ENCODE measurements at places on chromosomes 12 and 14.

DNA sequence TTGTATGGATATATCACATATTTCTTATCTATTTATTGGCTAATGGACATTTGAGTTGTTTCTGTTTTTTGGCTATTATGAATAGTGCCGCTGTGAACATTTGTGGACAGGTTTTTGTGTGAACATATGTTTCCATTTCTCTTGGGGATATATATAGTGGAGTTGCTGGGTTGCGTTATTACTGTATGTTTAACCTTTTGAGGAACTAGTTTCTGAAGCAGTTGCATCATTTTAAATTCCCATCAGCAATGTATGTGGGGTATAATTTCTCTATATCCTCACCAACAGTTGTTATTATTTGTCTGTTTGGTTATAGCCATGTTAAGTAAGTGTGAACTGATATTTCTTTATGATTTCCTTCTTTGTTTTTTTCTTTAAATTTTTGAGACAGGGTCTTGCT, 10.7 kb downstream of the TCTN2 start:
- DNase-seq, result no peak

DNA sequence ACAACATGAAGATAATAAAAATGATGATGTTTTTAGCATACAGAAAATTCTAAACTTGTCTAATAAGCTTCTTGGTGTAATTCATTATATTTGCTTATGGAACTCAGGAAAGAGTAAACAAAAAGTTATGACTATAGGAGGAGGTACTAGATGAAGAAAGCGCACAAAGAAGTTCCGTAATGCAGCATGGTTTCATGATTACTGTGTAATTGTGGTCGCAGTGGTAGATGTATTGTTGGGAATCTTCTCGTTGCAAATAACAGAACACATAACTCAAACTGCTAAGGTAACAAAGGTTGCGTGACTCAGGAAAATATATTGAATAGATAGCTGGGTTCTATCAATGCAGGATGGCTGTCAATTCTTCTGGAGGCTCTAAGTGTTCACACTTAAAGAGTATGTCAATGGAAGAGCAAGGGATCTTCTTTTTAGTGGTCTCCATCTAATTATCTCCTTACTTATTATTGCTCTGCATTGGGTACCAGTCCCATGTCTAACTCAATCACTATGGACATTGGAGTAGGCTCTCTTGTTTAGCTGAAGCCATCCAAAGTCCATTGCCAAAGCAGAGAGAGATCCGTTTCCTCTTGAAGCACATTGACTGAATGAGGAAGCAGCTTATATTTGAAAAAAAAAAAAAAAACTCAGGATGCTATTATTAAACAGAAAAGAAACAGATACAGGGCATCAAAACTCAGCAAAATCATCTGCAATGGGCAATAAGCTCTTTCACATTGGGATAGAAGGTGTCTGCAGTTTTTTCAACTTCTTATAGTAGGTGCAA, 283.4 kb upstream of the ATP2B1 start:
- DNase-seq, result no peak

- no peak for DNase-seq
Measured at GRCh38 chr14:68492381-68493151, 300.3 kb downstream of the ZFP36L1 start.

DNA sequence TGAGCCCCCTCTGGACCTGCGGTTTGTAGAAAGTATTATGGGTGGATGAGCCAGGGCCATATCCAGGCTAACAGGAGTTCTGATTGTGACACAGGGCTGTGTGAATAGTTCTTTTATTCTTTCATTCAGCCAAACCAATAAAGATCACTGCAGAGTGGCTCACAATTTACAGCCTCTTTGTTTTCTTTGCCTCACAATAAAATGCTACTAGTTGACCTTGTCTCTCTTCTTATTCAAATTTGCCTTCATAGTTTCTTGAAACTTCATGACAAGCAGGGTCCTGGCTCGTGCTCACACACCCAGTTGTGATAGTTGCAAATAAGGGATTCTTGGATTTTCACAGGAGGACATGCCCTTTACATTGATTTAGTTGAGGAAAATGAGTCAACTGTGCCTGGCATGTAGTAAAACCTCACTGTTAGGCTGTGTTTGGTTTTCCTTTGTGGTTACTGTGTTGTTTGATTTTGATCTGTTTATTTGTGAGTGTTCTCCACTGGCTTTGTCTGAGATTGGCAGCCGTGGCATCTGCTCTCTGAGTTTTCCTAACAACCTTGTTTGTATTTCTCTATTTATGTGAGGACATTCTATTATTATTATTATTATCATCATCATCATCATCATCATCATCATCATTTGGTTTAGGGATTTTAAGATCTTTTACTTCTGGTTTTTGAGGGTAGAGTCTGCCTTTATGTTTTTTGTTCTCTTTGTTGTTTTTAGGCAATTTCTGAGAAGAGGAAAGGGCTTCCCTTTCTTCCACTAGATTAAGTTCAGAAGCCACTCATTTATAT, 2.7 kb upstream of the KRT6B start:
- no peak for DNase-seq

GRCh38 chr14:63596998-63597658, 44.5 kb downstream of the WDR89 start:
- DNase-seq, result no peak

DNA sequence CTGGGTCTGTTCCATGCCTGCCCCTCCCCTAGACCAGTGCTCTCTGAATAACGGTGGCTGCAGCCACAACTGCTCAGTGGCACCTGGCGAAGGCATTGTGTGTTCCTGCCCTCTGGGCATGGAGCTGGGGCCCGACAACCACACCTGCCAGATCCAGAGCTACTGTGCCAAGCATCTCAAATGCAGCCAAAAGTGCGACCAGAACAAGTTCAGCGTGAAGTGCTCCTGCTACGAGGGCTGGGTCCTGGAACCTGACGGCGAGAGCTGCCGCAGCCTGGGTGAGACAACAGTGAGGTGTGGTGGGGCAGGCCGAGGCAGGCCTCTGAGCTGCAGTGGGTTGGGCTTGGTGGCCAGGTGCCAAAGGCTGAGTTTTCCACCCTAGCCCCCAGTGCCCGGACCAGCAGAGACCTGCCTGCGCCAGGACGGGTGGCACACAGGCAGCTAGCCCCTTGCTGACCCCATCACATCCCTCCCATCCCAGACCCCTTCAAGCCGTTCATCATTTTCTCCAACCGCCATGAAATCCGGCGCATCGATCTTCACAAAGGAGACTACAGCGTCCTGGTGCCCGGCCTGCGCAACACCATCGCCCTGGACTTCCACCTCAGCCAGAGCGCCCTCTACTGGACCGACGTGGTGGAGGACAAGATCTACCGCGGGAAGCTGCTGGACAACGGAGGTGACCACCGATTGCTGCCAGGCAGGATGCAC, 28.2 kb upstream of the LRP1-AS start:
- peak; percentile 71 for DNase-seq

DNA sequence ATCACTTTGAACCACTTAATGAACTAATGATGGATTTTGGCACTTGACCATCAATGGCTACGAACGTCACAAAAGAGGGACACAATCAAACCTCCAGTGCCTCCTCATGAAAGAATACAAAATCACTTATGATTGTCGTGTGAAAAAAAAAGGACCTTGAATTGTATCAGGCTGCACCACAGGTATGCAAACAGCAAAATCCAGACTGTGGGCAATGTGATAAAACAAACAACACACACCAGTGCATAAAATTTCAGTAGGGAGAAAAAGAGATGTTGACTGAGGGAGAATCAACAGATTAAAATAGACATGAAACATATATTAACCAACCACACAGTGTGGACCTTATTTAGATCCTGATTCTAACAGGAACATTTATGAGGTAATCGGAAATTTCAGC, 2.6 kb downstream of the TSPAN8 start:
- DNase-seq, result no peak

GRCh38 chr12:51593539-51593938, 2.5 kb downstream of the SCN8A start:
- no peak for DNase-seq

- DNase-seq, result no peak
Measured at GRCh38 chr12:110134691-110135411, 10.7 kb downstream of the IFT81 start.

GRCh38 chr14:69924201-69924600, 45.0 kb downstream of the SMOC1 start:
- no peak for DNase-seq

DNA sequence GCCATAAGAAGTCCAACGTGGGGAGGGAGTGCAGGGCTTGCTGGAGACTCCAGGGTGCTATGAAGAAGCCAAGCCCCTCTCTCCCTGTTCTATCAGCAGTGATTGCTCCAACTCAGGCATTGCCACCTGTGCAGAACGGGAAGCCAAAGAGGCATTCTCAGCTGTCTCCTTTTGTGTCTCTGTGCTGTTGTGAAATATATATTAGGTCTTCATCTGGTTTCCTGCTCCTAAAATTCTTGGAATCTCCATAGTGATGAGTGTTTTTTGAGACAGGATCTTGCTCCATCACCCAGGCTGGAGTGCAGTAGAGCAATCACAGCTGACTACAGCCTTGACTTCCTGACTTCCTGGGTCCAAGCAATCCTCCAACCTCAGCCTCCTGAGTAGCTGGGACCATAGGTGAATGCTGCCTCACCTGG, 51.2 kb upstream of the AEBP2 start:
- no peak for DNase-seq

DNA sequence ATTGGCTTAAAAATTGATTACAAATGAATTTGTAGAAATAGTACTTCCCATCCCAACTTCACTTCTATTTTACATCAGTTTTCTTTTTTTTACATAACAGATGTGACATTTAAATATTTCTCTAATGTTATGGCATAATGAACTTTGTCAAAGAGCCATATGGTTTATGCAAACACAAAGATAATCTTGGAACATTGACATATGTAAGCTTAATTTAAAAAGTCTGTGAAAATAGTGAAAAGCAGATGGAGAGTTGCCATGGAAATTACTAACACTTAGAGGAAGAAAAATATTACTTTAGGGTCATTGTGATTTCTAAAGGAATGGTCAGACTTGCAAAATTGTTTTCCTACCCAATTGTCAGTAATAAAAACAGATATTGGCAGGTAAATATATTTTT, 232.4 kb downstream of the AEBP2 start:
- DNase-seq, result no peak

GRCh38 chr12:62629413-62629812, 162.8 kb downstream of the MON2 start:
- no peak for DNase-seq

GRCh38 chr14:99522934-99523703, 41.9 kb downstream of the CCNK start:
- no peak for DNase-seq

- DNase-seq, result no peak
Measured at GRCh38 chr14:93926245-93926872, 785 bp upstream of the FAM181A start.

GRCh38 chr12:20601668-20602280, 93.4 kb upstream of the SLCO1C1 start:
- no peak for DNase-seq

- no peak for DNase-seq
Measured at GRCh38 chr12:52354200-52354599, 13.1 kb downstream of the KRT85 start.

- DNase-seq, result no peak
Measured at GRCh38 chr12:94157981-94158411, 9.6 kb downstream of the PLXNC1 start.

DNA sequence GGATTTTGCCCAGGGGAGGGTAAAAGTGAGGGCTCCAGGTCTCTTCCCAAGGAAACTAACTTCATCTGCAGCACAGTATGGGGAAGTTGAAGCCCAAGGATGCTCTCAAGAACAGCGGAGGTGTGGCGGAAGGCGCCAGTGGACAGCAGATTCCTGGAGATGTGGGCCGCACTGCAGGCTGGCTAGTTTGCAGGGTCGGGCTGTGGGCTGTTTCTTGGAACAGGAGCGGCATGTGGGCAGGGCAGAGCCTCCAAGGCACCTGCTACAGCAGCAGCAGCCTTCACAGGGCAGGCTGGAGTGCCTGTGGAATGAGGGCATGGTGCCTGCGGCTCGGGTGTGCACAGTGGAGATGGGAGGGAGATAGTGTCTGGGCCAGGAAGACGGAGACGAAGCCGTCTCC, 100.0 kb upstream of the SFSWAP start:
- no peak for DNase-seq
